Osteocyte (in vitro differentiated cells): ENCODE measurements at places on chromosomes 2 and 18.

GRCh38 chr2:235132651-235133050 is 180.8 kb downstream of the SH3BP4 start:
- DNase-seq = no peak

DNA sequence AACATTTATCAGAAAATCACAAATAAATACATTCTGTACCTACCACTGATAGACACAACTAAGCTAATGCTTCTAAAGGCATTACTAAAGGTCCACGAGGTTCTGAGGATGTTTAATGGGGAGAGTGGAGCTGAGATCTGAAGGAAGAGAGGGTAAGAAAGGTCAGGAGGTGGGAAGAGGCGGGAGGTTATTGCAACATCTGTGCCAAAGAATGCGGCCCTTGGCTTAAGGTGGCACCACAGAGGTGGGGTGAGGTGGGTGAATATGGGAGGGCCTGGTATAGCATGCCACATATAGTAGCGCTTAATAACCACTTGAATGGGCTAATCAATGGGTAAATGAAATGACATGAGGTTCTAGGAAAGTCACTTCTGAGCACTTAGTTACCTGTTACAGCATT is 217.8 kb upstream of the ATP5MC3 start:
- no peak for DNase-seq

GRCh38 chr18:28176698-28176947 is 307 bp downstream of the CDH2 start:
- DNase-seq = no peak

DNA sequence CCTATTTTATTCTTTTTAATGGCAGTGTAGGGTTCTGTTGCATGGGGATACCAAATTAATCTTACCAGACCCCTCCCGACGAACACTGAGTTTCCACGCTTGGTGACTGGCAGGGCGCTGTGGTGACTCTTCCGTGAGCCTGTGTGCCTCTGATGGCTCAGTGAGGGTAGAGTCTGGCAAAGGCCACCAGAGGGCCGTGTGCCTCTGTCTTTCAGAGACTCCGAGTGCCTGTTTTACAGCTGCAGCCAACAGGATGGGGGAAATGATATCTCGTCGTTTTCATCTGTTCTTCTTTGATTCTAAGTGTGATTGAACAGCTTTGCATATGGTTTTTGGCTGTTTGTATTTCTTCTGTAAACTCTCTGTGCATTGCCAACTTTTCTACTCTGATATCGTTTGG is 99.8 kb downstream of the ZNF236 start:
- DNase-seq = no peak

DNA sequence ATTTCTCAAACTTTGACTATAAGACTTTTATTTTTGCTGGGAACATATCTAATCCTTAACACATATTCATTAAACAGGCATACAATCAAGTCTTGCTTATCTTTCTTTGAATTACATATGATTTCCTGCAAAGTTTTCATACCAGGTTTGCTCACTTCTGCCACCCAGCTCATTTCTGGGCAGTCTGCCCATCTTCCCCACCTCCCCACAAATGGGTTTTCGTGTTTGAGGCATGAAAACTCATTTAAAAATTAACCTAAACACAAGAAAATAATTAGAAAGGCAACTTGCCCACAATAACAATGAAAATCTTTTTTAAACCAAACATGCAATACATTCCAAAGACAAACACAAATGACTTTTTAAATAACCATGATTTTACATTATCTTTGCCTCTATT is 3.4 kb downstream of the CHST9 start:
- DNase-seq = no peak
